ENCODE measurements at places on chromosomes 5 and 9.

DNA sequence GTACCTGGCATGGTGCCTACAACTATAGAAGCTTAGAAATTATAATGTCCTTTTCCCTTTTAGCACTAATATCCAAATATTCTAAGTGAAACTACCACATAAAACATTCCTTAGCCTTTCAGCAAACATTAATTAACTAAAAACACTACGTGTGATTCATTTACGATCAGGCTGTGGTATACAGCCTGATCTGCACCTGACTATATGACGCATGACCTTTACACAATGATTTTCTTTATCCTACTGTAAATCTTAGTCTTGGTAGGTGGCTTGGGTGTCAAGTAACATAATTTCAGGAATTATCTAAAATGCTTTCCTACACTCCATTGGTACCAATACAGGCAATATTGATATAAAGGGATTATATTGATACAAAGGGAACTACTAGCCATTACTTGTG is 686.7 kb downstream of the DTWD2 start:
- DNase-seq, result no peak

GRCh38 chr5:123527190-123527589 is 15.2 kb downstream of the CSNK1G3 start:
- DNase-seq, result no peak

- no peak for DNase-seq
Observed at GRCh38 chr9:104776797-104777196, 12.9 kb downstream of the NIPSNAP3B start.

DNA sequence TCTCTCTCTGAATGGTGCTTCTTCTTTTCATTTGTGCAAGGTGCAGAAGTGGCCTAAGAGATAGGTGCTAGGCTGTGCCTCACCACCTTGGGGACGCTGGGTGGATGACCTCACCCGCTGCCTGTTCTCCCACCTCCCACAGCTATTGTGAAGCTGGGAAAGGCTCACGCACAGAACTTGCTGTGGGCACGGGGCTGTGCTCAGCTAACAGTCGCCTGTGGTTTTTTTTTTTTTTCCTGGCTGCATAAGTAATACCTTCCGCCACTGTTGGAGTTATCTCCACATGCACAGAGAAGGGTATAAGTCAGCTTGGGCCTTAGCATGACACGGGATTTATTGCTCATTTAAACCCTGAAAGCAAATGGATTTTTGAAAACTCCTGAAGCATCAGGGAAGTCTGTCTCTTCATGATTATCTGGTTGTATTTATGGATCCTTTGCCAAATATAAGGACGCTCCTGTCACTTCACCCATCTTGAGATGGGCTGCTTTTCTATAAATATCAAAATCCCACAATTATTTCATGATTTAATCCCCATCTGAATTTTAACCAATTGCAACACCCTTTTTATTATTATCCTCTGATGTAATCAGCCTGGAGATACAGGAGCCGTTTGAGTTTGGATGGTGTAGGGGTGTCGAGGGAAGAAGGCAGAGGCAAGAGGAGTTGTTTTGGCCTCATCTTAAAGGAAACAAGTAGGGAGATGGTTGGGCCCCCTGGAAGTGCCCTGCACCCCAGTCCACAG is 9.0 kb downstream of the DBH start:
- no peak for DNase-seq

DNA sequence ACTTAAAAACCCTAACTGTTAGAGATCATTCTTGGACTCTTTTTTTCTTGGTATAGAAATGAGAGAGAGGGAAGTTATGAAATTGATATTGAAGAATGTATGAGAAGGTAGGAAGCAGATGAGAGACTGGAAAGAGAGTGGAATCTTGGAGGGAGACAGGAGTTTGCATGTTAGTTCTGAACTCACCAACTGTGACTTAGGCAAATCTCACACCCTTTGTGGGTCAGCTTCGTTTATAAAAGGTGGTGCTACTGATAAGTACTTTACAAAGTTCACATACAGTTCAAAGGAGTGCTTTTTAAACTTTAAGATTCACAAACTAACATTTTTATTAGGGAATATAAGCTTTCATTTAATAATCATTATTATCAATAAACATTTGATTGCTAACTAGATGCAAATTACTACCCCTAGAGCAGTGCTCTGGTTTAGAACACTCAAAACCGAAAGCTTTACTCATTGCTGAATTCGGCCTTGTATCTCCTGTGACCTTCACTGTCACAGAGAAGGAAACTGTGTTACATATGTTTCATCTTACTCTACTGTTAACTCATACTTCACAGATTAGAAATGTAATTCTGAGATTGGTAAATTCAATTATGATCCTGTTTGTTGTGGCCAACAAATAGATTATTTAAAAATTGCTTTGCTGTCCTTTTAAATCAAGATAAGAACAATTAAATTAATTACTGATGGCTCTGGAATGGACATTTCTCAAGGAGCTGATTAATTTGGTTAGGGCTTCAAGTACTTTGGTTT is 143.2 kb downstream of the RMI1 start:
- DNase-seq, result no peak

- no peak for DNase-seq
Observed at GRCh38 chr9:123710299-123710698, 219.6 kb downstream of the DENND1A start.

DNA sequence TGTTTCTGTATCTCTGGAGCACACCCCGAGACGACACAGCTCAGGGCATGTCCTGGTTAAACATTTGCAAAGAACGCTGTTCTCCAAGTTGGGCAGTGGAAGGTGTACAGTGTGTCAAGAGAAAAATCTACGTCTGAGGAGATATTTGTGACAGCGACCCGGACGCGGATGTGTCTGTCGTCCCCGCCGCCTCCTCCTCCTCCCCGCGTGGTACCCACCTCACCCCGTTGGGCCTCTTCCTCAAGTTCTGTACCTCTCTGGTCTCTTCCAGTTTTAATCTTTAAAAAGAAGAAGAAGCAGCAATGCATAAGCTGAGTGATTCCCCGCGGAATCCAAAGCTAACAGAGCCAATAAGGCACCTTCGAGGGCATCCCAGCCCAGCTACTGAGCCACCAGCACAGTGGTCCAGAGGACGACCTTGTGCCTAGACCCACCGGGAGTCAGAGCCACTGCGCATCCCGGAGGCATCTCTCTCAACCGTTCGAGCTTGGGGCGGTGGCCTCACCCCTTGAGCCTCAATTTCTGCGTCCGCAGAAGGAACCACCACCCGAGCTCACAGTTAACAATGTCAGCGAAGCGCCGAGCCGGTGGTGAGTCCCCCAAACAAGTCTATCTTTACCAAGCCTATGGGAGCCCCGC is 467 bp downstream of the C9orf78 start:
- DNase-seq, result no peak

GRCh38 chr9:90105773-90106172 is 501.0 kb downstream of the GADD45G start:
- no peak for DNase-seq

DNA sequence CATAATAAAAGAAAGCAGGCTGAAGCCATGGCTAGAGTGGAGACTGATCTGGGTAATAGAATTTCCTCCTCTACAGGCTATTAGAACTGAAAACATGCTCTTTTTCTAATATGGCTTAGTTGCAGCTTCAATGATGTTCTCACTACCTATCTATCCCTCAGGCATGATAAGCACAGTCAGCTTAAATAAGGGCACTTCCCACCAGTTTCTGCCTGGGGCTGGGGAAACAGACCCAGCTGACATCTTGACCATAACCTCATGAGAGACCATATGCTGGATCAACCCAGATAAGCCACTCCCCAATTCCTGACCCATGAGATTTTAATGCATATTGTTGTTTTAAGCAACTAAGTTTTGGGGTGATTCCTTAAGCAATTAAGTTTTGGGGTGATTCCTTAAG is 81.2 kb downstream of the ZNF366 start:
- DNase-seq, result no peak

DNA sequence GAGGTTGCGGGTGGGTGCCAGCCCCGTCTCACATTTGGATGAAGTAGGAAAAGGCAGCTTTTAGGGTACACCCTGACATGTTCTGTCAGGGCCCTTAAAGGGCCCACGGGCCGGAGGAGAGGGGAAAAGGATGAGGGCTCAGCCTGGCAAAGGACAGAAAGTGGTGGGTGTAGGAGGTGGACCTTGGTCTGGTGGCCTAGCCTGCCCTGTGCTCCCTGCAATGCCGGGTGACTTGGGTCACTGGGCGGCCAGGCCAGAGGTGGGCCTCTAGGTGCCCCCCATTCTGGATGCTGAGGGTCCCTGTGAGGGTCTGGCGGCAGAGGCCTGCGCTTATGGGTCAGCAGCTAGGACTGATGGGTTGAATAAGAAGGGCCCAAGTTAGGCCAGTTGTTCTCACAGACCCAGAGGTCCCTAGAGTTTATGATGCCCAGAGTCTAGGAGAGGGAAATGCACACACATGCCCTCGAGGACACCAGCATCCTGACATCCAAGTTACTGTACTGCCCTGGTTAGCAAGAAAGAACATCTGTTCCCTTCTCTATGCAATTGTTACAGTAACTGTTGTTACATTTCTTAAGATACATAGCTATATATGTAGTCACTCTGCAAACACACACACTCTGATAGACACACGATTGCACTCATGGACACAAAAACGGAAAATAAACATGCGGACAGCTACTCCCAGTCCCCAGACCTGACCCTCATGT is 12.5 kb downstream of the TRIM7 start:
- DNase-seq, result no peak

GRCh38 chr5:172616730-172617129 is 24.3 kb upstream of the NEURL1B start:
- DNase-seq, result peak; percentile 36

- DNase-seq, result no peak
Observed at GRCh38 chr5:74314906-74315305, 325.6 kb downstream of the ENC1 start.

DNA sequence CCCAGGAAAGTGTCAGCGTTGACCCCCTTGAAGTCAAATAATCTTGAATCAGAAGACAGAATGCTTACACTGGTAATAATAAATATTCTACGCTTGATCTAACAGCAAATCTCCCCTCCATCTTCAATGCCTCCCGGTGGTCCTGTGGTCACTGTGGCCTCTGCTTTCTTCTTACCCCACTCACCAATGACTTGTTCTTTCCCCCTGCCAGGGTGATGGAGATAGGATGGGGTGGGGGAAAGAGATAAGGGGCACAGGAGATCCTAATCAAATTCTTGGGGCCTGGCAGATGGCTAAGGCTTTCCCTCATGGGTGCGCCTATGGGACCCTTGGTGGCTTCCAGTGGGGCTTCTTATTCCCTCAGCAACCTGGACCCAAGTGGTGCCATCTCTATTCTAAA is 152.6 kb upstream of the EGFLAM start:
- DNase-seq, result no peak

GRCh38 chr5:10690460-10691440 is 70.3 kb downstream of the DAP start:
- no peak for DNase-seq

DNA sequence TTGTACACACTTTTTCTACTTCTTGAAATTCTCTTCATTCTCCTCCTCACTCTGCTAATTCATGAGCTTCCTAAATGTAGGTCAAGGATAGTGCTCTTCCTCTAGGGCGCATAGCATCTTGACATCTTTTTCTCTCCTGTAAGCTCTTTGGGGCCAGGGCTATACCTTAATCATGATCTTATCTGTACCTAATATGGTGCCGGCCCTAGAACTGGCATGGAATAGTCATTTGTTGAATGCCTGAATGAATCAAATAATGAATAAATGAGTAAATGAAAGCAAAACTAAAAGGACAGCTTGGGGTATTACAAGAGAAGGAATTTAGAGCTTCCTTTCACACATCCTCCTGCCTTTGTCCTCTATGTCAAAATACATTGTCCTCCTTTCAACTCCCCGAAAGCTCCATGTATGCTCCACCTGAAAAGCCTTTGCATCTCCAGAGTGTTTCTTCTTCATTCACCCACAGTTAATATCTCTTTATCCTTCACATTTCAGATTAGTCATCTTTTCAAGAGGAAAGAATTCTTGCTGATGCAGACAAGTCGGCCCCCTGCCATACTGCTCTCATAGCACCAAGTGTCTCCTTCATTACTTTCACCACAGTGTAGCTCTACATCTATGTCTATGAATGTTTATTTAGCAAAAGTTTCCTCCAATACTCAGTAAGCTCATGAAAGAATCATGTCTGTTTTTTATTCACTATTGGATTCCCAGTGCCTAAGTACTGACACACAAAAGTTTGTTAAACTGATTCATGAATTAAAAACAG is 16.4 kb upstream of the PPP2R2B start:
- DNase-seq, result no peak

GRCh38 chr5:18311266-18311665 is 677.0 kb downstream of the TAF11L14 start:
- no peak for DNase-seq

DNA sequence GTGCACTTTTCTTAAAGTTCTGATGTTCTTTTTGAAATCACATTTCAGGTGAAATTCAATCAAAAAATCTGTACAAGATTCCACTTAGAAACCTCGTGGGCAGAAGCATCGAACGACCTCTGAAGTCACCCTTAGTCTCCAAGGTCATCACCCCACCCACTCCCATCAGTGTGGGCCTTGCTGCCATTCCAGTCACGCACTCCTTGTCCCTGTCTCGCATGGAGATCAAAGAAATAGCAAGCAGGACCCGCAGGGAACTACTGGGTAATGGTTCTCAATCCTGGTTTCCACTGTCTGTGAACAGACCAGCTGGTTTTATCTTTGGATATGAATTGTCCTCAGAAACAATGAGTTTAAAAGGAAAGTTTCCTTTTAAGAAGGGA is 8.1 kb upstream of the SLC2A8 start:
- no peak for DNase-seq

GRCh38 chr9:125758986-125759763 is 12.0 kb downstream of the PBX3 start:
- peak; percentile 28 for DNase-seq

GRCh38 chr9:1236061-1236460 is 185.9 kb downstream of the DMRT2 start:
- no peak for DNase-seq

- DNase-seq, result no peak
Observed at GRCh38 chr5:143041972-143042770, 272.0 kb downstream of the ARHGAP26 start.

DNA sequence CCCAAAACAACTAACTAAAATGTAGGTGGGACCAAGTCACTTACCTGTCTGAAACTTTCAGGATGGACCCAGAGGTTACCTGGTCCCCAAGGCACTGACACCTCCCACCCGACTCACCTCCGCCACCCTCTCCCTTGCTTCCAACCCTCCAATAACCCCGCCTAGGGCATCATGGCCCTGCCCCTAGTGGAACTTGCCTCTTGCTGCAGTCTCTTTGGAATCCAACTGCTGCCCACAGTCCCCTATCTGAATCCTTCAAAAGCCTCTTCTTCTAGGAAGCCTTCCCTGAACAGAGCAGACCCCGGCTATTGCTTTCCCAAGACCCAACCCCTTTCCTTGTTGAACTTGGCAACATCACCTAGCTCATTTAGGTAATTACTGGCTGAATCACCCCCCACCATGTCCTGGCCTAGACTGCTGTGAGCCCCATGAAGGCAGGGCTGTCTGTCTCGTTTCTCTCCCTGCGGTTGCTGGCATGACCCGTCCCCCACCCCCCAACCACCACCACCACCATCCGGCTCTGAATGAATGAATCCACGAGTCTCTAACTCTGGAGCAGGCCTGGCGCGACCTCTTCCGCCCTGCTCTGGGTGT is 9.4 kb downstream of the CRB2 start:
- no peak for DNase-seq

Measured in testis (tissue), 5 donors.